ENCODE measurements at places on chromosomes 1 and 21.

GRCh38 chr1:224884361-224884801 is 45.1 kb upstream of the DNAH14 start:
- DNase-seq = no peak

DNA sequence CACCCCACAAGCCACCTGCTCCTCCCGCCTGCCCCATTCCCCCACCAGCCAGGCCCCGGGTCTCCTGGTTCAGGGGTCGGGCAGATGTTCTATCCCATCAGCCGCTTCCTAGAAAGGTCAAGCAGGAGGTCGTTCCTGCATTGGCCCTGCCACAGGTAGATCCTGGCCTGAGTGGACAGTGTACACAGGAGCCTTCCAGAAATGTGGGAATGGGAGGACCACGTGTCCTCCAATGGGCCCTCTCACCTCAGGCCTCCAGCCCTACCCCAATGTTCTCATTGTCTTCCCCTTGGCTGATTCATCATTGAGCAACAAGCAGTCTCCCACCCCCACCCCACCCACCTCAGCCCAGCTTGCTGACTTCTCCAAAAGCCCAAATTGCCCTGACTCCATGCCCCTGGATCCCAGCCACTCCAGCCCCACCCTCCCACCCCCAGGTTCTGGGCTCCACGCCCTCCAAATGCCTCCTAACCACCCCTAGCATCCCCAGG is 2.1 kb downstream of the S100A16 start:
- DNase-seq = no peak

- DNase-seq = no peak
Measured at GRCh38 chr1:220732621-220733020, 15.5 kb upstream of the MTARC2 start.

- peak; percentile 63 for DNase-seq
Measured at GRCh38 chr1:19644681-19645410, 735 bp downstream of the NBL1 start.

DNA sequence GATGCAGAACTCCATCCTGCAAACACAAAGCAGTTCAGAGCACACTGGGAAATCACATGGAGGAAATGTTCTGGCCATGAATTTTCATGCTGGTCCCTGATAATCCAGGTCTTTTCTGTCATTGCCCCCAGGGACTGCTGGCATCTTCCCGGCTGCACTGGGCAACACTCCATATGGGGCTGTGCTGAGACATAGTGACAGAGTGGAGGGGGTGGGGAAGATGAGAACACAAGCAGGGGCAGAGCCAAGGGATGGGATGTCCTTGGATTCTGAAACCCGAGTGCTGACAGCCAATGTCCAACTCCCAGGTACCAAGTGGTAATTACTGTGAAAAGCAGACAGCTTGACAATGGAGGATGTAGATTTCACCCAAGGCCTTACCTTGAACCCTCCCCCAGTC is 185.7 kb downstream of the HIVEP3 start:
- no peak for DNase-seq

- DNase-seq = no peak
Measured at GRCh38 chr1:48492392-48492791, 20.4 kb upstream of the SPATA6 start.

DNA sequence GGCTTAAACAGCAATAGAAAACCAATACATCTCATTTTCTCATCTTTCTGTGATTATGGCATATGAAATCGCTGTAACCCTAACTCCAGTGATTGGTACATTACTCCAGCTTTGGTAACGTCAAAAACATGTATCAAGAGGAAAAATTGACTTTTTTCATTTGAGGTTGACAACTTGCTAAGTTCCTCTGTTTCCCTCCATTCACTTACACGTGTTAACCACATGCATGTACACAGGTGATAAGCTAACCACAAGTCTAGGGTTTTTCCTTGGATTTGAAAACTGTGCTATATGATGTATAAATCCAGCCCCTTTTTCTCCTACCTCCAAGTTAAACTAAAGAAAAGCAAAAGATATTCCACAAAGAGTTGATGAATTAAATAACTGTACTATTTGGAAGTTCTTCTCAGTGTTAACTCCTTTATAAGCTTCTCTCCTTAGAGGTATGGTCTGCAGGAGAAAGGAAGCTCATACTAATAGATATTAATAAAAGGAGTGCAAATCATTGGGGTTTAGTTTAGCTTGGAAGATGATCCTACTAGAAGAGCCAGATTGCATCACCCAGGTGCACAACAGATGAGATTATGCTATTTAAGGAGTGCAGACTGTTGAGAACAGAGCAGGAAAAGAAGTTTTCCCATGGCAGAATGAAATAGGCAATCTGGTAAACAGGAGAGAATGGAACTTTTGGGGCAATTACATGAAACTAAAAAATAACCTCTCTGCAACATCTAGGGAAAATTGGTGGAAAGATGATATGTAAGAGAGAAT is 277.9 kb downstream of the GRIK1 start:
- no peak for DNase-seq

- DNase-seq = no peak
Measured at GRCh38 chr1:42211224-42211623, 46.7 kb upstream of the GUCA2A start.

DNA sequence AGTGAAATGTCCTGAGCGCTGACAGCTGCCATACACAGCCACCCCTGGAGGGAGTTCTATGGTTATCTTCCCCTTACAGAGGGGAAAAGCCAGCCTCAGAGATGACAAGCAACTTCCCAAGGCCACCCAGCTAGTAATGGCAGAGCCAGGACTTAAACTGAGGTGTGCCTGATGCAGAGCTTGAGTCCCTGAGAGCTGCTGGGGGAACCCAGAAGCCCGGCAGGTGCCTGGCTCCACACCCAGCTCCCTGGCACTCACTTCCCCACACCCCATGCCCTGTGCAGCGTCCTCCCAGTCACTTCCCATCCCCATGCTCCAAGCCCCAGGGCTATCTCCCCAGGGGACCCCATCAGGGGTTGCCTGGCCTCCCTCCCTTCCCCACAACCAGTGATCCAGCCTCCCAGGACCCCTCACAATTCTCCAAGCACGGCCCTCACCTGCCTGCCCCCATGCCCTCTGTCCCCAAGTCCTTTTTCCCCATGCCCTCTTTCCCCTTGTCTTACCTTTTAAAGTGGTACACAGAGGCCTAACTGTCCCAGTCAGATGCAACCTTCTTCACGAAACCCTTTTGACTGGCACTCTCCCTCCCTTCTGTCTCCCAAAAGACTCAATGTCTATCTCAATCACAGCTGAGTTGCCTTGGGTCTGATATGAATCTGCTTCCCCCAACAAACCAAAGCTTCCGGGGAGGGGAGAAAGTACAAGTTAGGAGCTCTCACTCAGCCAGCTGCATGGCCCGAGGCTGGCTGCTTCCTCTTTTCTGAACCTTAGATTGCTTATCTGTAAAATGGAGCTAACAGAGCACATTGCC is 39.8 kb upstream of the LRP8 start:
- peak; percentile 79 for DNase-seq

DNA sequence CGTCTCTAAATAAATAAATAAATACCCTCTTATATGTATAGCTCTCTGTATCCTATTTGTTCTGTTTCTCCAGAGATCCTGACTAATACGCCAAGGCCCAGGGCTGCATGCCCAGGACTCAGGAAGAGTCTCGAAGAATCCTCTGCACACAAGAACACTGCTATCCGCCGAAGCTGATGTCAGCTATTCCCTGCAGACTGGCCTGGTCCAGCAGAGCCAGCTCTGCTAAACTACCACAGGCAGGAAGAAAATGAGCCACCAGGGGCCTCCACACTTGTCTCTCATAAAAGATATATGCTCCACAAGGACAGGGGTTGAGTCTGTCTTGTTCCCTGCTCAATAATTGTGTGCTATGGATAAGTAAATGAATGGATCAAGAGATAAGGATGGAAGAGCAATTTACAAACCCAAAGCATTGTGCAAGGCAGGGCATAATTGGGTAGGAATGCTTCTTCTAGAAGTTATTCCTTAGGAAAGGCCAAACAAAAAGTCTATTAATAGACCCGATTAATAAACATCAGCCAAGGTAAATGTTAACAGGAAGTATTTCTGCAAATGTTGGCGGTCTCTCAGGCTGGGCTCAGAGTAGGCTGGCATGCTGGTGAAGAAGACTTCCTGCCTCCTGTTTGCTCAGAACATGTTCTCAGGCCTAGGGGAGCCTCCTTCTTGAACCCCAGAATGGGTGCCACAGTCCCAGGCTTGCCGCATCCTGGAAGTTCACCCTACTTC is 26.3 kb upstream of the MAN1C1 start:
- no peak for DNase-seq

DNA sequence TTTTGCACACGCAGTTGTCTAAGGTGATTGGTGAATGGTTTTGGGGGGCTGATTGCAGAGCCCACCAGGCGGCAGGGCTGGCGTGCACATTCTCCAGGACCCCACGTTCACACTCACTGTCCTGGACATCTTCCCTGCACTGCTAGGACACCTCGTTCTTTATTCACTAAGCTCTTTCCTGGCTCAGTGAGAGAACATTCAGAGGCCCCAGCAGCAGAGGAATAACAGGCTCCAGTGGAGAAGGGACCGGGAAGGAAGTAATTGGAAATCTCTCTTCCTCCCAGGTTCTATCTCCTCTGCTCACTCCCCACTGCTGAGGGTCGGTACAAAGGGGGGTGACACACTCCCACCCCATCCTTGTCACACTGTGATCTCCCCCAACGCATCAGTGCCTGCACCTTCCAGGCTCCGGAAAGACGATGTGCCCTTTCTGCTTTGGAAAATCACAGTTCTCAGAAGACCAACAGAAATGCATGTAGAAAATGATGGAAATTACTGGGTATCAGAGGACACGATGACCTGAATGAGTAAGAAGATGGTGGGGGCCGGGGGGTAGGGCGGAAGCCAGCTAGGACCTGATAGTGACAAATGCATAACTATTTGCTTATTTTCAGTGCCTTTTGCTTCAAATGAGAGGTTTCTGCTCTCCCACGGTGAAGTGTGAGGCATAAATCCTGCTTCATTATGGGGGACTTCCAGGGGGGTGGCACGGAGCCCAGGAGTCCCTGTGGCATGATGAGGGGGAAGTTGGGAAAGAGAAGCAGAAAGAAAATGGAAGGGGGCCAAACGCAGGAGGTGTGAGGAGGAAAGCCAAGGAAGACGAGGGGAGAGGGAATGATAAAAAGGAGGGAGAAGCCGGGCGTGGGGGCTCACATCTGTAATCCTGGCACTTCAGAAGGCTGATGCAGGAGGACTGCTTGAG is 25.2 kb upstream of the KIF26B start:
- DNase-seq = no peak

DNA sequence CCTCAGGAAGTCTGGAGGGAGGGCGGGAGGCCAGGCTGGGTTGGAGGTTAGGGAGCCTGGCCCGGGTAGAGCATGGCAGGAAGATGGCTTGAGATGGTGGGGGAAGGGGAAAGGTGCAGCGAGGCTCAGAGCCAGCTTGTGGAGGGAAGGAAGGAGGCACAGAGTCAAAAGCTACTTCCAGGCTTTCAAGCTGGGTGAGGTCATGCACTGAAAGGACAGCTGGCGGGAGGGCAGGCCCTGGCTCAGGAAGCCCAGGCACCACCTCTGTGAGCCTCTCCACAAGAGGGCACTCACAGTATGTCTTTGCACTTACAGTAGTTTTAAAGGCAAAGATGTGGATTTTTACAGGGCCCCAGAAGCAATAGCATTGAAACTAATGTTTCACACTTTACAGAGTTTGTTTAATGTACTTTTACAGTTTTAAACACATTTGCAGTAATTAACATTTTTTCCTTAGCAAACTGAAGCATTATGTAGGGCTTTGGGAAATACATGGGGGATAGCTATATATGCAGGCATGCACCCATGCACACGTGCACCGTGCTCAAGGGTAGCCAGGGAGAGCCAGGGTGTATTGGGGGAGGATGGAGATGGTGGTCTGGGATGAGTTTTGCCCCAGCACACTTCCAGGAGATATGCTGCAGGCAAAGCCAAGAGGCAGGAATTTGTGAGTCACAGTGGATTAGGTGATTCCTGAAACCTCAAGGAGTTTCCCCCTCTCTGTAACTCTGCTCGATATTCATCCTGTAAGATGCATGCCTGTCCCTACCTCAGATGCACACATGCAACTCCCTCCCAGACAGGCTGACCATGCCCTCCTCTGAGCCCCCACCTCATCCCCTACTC is 6.1 kb upstream of the ADAM15 start:
- DNase-seq = peak; percentile 78

- no peak for DNase-seq
Measured at GRCh38 chr1:230425252-230426091, 660 bp downstream of the PGBD5 start.

- DNase-seq = no peak
Measured at GRCh38 chr1:156768610-156769295, 1.4 kb downstream of the PRCC start.

DNA sequence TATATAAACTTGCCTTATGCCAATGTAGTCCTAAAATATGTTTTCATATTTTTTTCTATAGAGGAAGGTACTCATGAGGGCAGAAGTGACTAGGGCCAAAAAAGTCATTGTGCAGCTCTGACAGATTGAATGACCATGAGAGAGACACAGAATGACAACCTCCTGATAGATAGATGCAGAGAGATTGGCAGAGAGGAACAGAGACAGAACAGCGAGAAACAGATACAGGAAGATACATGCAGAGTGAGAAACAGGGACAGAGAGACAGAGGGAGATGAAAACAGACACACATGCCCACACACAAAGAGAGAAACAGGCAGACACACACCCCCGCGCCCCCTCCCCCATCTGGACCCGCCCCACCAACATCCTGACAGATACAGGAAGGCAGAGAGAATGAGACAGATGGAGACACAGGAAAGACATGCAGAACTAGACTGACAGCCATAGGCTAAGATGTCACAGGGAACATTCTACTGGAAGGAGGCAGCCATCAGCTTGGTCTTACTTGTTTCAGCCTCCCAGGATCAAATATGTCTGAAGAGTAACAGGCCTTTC is 211.1 kb downstream of the ST6GALNAC3 start:
- peak; percentile 25 for DNase-seq

- DNase-seq = no peak
Measured at GRCh38 chr1:56394298-56394697, 185.1 kb downstream of the PLPP3 start.

GRCh38 chr1:229454056-229454455 is 20.2 kb upstream of the ACTA1 start:
- no peak for DNase-seq

- no peak for DNase-seq
Measured at GRCh38 chr21:33858667-33859372, 56.8 kb downstream of the ATP5PO start.

DNA sequence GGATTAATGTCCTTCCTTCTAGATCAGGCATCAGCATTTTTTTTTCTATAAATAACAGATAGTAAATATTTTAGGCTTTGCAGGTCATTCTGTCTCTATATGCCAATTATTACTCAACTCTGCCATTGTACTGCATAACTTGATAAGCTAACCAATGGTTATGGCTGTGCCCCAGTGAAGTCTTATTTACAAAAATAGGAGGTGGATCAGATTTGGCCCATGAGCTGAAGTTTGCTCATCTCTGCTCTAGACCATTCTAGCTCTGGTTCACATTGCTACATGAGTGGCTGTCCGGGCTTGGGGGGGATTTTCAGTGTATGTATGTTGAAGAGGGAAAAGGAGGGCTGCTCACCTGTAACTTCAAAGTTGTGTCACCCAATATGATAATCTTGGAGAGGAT is 10.1 kb downstream of the RAB7B start:
- no peak for DNase-seq

- DNase-seq = no peak
Measured at GRCh38 chr21:45444385-45444784, 39.4 kb downstream of the COL18A1 start.
